Islet precursor cell (in vitro differentiated cells): ENCODE measurements at places on chromosomes 7 and 10.

DNA sequence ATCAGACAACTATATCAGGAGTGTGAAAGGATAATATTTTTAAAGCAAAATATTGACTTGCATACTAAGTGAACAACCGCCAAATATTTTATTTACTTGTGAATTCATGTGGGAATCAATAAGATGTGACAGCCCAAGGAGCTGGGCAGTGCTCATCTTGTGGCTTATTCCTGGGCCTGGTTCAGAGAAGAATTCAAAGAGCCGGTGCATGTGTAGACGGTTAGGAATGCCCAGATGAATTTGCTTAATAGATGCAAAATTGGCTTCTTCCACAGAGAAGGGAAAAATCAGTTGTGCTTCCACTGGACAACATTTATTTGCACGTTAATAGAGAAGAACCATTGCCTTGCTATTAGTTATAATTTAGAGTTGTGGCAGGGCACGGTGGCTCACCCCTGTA is 4.4 kb downstream of the MYL7 start:
- DNase-seq, result no peak

- DNase-seq, result no peak
Observed at GRCh38 chr10:79275431-79275851, 71.8 kb upstream of the PPIF start.

- DNase-seq, result no peak
Observed at GRCh38 chr10:49435225-49435624, 39.3 kb upstream of the DRGX start.

DNA sequence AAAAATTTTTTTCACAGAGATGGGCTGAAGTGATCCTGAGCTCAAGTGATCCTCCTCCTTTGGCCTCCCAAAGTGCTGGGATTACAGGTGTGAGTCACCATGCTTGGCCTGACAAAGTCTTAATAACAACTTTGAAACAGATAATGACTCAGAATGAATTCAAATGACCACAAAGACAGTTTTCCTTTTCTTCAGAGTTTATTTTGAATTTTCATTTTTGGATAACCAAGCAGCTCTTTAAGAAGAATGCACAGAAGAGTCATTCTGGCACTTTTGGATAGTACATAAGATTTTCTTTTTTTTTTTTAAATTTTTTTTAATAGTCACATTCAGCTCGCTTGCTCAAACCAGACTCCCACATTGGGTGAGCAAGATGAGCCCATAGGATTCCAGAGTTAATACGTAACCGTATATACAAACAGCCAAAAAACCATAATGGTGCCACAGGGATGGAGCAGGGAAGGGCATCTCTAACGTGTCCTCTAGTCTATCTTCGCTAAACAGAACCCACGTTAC is 43.0 kb upstream of the NMT2 start:
- no peak for DNase-seq

DNA sequence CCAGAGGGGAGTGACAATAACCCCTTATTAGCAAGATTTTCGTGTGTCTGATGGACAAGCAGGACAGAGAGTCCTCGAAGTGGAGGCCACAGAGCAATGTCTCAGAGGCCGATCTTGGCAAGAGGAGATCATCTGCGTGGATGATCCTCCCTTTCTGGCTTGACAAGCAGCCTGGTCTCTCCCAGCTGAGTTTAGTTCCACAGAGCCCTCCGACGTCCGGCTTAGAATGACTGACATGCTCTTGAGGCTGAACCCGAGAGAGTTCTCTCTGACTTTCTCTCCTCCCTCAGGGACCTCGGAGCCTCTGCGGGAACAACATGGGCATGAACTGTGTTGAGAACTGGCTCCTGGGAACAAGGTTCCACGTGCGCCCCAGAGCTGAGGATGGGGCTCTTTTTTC is 180.7 kb upstream of the PFKP start:
- DNase-seq, result peak; percentile 41

DNA sequence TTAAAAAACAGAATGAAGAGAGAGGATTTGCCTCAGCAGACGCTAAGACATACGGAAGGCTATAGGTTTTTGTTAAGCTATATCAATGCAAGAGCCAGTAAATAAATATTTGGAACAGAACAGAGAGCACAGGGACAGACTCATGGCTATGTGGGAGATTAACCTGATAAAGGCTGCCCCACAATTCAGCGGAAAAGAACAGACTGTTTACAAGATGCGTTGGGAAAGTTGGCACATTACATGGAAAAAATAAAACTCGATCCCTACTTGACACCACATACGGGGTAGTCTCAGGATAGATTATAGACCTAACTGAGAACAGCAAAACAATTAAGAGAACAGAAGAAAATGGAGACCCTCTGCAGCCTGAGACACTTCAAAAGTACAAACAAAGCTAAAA is 10.8 kb downstream of the KCNH2 start:
- no peak for DNase-seq

- DNase-seq, result no peak
Observed at GRCh38 chr7:86667732-86668131, 24.0 kb downstream of the GRM3 start.

DNA sequence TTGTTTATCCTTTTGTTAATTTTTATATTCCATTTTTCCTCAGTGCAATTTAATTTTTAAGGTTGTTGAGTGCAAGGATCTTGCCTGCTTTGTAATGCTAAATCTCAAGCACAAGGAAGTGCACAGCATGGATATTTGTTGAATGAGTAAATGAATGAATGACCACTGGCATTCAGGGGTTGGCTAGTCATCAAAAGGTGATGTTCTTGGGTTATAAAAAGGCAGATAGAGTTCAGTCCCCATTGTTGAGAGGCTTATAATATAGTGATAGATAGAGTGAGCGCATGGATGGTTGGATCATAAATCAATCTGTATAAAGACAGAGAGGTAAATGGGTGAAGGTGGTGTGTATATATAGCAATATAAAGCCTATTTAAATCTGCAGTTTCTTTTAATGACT is 193.2 kb upstream of the KLF6 start:
- DNase-seq, result no peak

DNA sequence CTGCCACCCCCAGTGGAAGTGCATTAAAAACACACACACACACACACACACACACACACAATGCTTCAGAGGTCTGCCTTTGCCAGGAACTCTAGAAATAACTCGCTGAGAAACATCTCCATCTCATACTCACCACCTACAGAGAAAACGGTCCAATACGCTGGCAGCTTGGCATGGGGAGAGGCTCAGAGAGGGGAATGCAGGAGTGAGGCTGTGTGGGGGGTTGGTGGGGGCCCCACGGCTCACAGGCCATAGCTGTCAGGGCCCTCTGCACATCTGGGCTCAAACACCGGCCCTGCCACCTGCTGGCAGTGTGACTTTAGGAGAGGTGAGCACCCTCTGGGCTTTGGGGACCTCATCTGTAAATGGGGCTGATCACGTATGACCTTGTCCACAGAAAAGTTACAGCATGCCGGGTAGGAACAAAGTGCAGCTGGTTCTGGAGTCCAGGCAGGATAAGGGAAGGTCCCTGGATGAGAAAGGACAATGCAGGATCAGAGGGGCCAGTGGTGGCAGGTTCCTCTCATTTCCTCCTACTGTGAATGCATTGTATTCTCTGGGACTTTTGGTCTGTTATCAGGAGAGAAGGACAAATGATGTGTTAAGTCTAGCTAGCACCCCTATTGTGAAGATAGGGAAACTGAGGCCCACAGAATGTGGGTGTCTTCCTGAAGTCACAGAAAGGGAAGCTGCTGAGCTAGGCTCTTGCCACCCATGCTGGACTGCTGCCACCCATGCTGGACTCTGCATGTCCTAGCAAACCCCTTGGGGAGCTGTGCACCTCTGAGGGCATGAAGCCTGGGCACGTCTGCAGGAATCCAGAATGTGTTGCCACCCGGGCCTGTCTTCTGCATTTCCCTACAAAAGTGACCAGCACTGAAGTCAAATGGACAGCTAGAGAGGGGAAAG is 404.6 kb downstream of the RPS24 start:
- peak; percentile 46 for DNase-seq

- no peak for DNase-seq
Observed at GRCh38 chr10:113047151-113047550, 97.1 kb downstream of the TCF7L2 start.

DNA sequence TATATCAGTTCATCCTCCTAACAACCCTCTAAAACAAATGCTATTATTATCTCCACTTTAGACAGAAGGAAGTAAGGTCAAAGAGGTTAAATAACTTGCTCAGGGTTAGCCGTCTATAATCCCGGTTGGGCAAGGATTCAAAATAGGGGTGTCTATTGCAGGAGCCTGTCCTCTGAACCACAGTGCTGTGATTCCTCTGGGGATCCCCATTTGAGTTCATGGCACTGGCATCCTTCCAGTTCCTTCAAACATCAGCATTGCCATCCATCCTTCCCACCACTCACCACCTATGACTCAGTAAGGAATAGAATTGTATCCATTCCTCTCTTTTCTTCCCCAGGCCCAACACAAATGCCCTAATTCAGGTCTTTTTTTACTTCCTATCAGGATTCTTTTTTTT is 25.6 kb downstream of the HPS6 start:
- no peak for DNase-seq

GRCh38 chr10:114550756-114551635 is 107.1 kb downstream of the ABLIM1 start:
- DNase-seq, result no peak

DNA sequence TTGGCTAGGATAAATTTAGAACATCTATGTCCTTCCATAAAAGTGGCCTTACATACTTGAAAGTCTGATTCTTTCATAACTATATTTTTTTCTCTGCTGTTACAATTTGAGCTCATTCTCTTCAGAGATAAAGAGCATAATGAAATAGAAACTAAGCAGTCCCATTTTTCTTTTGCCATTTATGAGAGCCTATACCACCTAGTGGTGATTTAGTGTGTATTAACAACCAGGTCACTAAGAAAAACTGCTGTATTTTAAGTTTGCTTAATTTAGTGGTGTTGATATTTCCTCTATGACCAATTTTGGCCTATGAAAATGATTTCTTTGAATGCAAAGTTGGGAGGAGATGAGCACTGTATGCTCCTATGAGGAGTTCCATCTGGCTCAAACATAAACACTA is 88.7 kb upstream of the ZWINT start:
- DNase-seq, result no peak

GRCh38 chr7:151082141-151083070 is 887 bp downstream of the TMUB1 start:
- DNase-seq, result peak; percentile 46

DNA sequence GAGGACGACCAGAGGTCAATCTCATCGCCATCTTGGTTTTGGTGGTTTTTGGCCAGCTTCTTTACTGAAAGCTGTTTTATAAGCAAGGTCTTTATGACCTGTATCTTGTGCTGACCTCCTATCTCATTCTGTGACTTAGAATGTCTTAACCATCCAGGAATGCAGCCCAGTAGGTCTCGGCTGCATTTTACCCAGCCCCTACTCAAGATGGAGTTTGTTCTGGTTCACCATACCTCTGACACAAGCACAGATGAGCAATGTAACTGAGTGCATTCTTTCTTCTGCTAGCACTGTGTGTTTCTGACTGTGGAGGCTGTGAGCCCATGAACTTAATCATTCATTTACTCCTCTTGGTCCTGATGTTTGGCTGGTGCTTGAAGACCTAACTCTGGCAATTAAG is 794.5 kb upstream of the CELF2 start:
- peak; percentile 57 for DNase-seq

DNA sequence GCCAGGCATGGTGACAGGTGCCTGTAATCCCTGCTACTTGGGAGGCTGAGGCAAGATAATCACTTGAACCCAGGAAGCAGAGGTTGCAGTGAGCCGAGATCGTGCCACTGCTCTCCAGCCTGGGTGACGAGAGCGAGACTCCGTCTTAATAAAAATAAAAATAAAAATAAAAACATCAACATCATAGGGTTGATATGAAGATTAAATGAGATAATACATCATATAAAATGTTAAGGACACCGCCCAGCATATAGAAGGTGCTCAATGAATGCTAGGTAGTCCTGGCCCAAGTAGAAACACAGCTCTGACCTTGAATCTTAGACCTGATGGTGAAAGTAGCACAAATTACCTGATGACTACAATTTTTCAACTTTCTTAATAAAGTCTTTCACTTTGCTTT is 74.0 kb downstream of the PAX2 start:
- no peak for DNase-seq

DNA sequence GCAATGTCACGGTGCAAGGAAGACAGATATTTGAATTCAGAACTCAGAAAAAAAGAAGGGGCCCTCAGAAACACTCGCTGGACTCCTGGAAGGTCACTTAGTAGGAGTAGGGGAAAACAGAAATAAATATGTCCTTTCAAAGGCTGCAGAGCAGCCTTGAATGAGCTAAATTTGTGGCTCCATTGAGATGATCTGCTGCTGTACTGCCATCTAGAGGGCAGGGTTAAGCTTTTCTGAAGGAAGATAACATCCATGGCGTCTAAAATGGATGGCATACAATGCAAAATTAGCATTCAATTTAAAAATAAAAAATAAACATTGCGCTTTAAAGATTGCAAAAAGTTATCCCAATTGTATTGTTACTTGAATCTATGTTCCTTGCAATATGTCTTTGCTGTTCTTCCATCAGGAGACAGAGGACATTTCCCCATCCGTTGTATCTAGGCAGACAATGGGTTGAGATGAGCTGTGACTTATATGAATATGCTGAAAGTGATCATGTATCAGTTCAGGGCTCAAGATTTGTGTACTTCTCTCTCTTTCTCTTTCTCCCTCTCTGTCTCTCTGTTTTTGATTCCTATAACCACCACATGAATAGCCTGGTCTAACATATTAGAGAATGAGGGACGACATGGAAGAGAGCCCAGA is 642.2 kb downstream of the SH2D4B start:
- DNase-seq, result peak; percentile 63

DNA sequence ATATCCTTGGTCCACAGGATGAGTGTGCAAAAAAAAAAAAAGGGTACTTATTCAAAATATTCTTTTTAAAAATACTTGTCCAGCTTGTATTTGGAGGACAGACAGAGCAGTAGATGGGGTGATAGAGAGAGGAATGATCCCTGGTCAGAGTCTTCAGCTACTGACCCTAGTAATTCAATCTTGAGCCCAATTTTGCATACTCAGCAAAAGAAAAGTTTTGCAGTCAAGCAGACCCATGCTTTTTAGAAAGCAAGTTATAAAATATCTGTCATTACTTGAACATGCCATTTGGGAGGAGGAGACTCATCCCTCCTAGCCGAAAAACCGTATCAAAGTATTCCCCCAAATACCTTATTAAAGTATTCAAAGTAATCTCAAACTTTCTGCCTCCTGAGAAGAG is 585.0 kb downstream of the KCNMA1 start:
- no peak for DNase-seq

DNA sequence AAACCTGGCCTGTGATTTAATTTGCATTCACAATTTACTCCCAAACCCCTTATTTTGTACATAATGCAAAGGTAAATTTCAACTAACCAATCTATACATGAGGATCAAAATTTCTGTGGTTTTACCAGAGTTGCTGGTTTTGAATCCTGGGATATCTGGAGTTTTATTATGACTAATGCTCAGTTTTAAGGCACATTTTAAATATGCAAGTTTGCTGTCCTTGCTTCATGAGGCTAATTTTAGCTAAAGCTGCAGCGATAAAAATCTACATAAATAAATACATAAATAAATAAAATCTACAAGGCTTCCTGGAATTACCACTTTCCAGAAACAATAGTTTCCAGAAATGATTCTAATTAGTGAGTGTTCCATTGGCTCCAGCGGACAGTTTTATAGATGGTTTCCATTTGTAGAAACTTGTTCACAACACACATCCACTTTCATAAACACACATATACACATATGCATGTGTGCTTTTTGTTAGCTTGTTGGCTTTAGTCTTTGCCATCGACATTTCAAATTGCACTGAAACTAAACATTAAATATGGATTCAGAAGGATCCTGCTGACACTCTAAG is 339.5 kb upstream of the NRP1 start:
- no peak for DNase-seq

GRCh38 chr7:69067397-69067796 is 530.9 kb upstream of the AUTS2 start:
- peak; percentile 78 for DNase-seq
